ENCODE measurements at places on chromosomes 13 and 19.
A peak's percentile ranks its signal among the peaks of the same experiment; 100 is the strongest.

DNA sequence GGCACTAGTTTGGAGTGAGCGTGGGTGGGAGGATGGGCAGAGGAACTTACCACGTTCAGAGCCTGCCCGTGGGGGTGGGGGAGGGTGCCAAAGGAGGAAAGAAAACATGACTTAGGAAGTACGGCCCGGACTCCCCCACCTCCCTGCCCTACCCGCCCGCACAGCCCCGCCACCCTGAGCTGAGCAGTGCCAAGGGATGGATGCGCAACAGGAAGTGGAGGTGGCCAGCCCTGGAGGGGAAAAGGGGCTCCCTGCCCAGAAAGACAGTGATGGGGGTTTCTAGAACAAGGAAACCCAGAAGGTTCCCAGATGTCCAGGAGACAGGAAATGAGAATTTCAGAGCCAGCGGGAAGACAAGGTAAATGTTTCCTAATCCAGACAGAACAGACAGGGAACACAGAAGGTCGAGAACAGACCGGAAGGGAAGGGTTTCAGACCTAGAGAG lies 6.3 kb downstream of the TEAD2 start:
- DNase-seq: no peak

GRCh38 chr13:95153647-95154412 lies 147.4 kb downstream of the ABCC4 start:
- no peak for DNase-seq

- DNase-seq: no peak
Measured at GRCh38 chr13:36082396-36082795, 48.8 kb downstream of the DCLK1 start.

DNA sequence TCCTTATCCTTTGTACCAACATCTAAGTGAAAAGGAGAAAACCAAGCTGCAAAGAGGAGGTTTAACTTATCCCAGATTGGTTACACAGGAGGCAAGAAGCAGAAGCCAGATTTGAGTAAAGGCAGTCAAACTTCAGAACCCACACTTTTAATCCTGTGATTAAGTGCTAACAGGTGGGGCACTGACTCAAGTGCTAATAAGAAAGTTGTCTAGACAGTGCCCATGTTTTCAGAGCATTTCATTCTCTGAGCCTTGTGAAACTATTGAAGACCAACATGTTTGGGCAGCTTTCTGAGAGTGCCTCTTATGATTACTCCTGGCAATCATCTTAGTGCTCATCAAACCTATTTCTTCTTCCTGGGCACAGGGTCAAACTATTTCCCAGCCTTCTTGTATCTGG lies 380.8 kb downstream of the KCNRG start:
- no peak for DNase-seq

GRCh38 chr19:5804516-5805461 lies at the start of gene NRTN:
Gene NRTN (plus strand): TSS chr19:5805067. CDS start chr19:5824166, 19,099 bp downstream.
- DNase-seq: peak; percentile 60

GRCh38 chr19:49413348-49413747 lies 9.9 kb downstream of the PTH2 start:
- no peak for DNase-seq

DNA sequence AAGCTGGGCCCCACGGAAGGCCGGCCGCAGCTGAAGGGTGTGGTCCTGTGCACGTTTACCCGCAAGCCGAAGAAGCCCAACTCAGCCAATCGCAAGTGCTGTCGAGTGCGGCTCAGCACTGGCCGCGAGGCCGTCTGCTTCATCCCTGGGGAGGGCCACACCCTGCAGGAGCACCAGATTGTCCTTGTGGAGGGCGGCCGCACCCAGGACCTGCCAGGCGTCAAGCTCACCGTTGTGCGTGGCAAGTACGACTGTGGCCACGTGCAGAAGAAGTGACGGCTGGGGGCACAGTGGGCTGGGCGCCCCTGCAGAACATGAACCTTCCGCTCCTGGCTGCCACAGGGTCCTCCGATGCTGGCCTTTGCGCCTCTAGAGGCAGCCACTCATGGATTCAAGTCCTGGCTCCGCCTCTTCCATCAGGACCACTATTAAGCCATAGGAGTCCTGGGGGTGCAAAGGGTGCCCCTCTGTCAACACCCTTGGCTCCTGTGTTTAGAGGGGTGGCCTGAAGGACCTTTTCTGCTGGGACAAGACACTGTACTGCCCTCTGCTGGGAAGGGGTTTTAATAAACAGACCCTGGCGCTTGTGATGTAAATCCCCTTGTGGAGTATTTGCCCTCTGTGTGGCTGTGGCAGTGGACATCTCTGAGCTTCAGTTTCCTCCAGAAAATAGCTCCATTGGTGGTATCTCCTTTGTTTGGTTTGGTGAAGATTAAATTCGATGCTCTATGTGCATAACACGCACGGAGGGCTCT lies 1.9 kb downstream of the MRPS12 start:
- DNase-seq: peak; percentile 32

DNA sequence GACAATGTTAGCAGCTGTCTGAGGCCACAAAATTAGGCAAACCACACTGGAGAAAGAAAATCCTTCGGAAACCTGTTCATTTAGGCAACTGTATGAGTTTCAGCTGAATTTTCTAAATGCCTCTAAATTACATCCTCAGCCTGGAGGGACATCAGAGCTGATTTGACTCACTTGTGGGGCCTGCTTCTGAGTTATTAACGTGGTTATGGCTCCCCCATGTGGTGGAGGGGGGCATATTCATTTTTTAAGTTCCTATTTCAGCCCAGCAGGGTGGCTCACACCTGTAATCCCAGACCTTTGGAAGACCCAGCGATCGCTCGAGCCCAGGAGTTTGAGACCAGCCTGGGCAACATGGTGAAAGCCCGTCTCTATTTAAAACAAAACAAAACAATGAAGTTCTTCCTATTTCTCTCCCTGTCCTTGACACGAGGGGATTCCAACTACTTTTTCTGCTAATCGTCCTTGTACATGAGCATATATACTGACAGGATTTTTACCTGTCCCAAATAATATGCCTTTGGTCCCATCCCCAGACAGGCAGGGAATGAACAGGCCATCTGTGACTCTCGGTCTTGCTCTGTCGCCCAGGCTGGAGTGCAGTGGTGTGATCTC lies 31.5 kb upstream of the HIF3A start:
- peak; percentile 48 for DNase-seq

DNA sequence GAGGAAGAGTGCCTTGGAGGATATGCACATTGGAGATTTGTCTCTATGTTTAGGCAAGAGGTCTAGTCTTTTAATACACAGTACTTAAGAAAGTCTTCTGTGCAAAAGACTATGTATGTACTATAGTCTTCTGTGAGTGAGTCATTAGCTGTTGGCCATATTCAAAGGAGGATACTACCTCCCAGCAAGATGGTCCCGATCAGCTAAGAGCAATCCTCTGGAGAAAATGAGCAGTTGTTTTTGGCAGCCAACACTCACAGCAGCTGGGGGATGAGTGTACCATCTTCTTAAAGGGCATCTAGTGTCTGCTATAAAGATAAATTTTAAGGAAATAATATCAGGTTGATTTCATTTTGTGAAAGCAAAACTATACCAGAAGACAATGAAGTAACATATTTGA lies 487.8 kb downstream of the KCTD12 start:
- DNase-seq: no peak

- DNase-seq: no peak
Measured at GRCh38 chr19:1235625-1236538, 1.9 kb downstream of the CBARP start.

DNA sequence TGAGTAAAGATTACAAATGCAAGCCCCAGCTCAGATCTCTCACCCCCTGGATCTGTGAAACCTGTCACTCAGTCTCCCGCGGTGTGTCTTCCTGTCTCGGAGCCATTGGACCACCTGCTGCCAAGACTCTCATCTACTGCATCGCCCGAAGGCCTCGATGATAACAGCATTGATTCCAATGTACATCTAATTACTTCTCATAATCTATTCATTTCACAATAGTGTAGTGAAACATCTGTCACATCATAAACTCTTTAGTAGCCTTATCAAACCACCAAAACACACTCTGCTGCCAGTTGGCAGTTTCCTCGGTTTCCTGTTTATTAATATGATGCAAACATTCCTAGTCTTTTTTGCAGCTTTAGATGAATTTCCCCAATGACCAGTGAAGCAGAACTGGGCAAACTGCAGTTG lies 220.3 kb downstream of the POU4F1 start:
- DNase-seq: no peak

DNA sequence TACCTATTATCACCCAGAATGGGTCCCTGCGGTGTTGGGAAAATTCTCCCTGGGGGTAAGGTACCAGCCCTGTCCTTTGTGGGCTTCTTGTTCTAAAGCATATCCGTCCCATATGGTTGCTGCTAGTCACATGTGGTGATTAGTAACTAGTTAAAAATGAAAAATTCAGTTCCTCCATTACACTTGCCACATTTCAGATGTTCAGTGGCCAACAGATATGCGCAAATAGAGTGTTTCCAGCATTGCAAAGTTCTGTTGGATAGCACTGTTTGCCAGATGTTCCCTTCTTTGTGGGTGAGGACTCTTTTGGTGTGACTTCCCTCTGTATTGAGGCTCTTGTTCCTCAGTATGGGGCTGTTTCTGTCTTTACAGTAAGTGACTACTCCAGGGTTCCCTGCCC lies 3.8 kb downstream of the CNOT3 start:
- no peak for DNase-seq

GRCh38 chr19:14440049-14440448 lies 6.9 kb downstream of the PKN1 start:
- DNase-seq: peak; percentile 78

DNA sequence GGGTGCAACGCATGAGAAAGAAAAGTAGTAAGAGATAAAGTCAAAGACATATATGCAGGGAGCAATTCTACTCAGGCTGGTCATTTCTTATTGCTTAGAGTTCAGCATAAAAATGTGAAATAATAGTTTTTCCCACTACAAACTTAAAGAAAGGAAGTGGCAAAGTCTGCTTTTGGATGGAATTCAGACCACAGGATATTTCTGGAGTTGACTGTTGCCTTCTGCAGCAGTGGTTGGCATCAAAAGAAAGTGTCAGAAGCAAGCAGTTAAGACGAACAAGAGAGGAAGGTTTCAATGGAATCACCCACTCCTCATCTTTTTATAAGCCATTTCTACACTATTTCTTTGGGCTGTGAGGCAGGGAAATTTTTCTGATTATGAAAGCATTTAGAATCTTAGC lies 36.2 kb upstream of the TRPC4 start:
- DNase-seq: no peak

DNA sequence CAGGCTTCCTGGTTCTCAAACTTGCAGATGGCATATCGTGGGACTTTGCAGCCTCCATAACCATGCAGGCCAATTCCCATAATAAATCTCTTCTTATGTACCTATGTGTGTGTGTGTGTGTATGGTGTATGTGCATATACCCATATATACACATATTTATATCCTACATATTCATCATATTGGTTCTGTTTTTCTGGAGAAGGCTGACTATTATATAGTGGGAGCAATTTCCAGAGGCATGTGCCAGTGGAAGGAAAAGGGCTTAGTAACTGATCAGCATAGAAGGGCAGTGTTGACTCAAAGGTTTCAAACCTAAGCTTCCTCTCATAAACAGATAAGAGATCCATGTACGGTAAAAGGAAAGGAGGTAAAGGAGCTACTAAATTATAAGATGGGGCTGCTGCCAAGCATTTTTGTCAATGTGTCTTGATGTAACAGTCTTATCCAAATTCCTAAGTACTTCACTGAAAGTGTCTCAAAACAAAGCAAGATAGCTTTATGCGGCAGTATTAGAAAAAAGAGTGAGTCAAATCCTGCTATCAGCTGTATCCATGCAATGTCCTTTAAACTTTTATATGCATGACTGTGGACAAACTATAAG lies 432.1 kb downstream of the TBC1D4 start:
- DNase-seq: no peak

DNA sequence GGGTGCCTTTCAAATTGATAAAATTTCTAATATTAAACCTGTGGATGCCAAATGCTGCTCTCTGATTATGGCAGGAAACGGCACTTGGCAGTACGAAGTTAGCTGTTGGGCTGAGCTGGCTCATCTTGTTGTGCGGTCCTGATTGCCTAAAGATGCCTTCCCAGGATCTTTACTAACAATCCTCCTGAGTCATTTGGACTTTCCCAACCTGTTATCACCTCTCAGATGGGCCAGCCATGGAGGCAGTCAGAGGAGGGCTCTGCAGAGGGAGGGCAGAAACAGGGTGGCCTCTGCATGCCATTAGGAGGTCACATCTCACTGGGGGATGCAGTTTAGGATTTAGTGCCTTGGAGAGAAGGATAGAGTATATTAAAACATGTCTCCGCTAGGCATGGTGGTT lies 27.3 kb downstream of the ALOX5AP start:
- no peak for DNase-seq

DNA sequence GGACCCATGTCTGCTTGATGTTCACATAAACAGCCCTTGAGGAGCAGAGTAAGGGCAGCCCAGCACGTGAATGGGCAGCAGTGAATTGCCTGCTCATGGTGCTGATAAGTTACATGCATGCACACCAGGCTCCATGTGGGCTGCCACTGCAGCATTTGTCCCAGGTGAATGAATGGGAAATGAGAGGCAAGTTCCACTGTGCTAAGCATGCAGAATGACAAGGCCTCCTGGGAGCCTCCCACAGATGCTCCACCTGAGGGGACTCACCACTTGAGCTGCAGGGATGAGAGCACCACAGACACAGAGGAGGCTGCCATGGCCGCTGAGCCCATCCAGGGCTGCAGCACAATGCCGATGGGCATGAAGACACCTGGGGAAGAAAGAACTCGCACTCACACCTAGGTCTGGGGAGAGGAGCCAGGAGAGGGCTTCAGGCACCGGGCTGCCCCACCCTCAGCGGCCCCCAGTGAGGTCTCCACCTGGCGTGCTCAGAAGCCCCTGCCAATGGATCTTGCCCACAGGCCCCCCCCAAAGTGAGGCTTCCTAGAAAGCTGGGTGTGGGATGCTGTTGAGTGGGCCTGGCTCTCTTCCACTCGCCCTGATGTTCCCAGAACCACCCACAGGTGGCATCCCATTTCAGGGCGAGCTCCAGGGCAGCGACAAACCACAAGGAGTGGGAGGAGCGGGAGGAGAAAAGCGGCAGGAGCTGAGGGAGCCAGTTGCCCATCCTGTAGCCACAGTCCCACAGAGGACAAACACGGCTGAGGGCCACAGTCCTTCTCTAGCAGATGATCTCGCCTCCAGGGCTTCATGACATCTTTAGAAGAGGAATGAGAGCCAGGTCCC lies 73.8 kb downstream of the CCDC70 start:
- no peak for DNase-seq

- no peak for DNase-seq
Measured at GRCh38 chr13:84553227-84553626, 671.0 kb upstream of the SLITRK1 start.

GRCh38 chr19:40355975-40356680 lies 7.6 kb downstream of the PLD3 start:
- DNase-seq: no peak

- no peak for DNase-seq
Measured at GRCh38 chr13:111572956-111573761, 252.7 kb downstream of the TEX29 start.

DNA sequence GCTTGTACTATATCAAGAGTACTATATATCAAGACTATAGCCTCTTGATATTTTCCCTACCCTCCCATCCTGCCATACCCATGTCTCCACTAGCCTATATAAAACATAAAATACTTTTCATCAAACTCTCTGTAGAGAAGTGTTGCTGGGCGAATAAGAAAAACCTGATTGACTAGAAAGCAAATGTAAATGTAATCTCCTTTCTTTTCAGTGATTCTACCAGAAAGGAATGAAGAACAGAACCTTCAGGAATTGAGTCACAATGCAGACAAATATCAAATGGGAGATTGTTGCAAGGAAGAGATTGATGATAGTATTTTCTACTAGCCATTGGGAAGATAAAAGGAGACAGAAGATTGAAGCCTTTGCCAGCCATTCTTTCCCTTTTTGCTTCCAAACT lies 89.2 kb downstream of the KCNRG start:
- DNase-seq: no peak

GRCh38 chr19:45090034-45090433 lies 2.9 kb upstream of the PPP1R37 start:
- DNase-seq: no peak

Data from CD4-positive, alpha-beta T cell treated with Interferon gamma for 1 hour (primary cell).